ENCODE measurements at places on chromosomes 1 and 21. TPM values are rescaled to one million over a fixed set of nuclear protein-coding genes. Genes with fewer than 3 reads are reported as not detected.

The TNFRSF9 gene
- total RNA-seq = not detected

The GBP6 gene
- not detected for total RNA-seq

The NPL gene
- 20.6 TPM for total RNA-seq

The SPATA1 gene
- 0.16 TPM for total RNA-seq

The S100A7A gene
- not detected for total RNA-seq

The OBSCN gene
- total RNA-seq = 40.0 TPM

The CASZ1 gene
- total RNA-seq = 1.1 TPM

The RGS4 gene
- 6.7 TPM for total RNA-seq

The TMEM81 gene
- total RNA-seq = 2.6 TPM

The PAPPA2 gene
- 3.9 TPM for total RNA-seq

The SHE gene
- 6.3 TPM for total RNA-seq

The NFASC gene
- total RNA-seq = 19.5 TPM

Measured in breast epithelium (tissue), 4 donors.